ENCODE measurements at places on chromosomes 2 and 18. TPM values are rescaled to one million over a fixed set of nuclear protein-coding genes. Genes with fewer than 3 reads are reported as not detected.

DNA sequence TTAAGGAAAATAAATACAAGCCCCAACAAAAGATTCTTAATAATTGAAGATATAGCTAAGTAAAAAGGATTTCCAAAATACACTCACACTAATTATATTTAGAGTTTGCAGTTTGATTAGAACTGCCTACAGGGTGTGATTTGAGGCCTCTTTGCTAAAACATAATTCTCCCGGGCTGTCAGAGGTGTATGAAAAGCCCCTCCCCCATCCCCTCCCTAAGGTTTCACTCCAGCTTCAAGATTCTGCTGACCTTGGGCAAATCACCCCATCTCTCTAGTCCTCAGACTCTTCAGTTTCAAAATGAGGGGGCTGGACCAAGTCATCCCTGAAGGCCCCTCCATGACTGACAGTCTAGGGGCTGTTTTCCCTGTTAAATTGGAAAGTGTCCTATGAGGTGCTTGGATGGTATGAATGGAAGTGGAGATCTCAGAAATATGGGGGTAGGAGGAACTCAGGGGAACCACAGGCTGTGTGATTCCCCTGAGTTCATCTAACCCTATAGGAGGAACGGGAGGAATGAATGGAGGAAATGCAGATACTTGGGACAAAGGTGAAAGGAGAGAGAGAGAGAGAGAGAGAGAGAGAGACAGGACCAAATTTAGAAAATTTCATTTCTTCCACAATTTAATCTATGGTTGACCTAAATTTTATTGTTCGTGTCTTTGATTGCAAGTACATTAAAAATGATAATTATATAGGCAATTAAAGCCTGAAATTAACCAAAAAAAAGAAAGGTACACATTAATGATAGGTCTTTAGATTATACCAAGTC, 107.5 kb downstream of the SPP2 start:
- no peak for DNase-seq

DNA sequence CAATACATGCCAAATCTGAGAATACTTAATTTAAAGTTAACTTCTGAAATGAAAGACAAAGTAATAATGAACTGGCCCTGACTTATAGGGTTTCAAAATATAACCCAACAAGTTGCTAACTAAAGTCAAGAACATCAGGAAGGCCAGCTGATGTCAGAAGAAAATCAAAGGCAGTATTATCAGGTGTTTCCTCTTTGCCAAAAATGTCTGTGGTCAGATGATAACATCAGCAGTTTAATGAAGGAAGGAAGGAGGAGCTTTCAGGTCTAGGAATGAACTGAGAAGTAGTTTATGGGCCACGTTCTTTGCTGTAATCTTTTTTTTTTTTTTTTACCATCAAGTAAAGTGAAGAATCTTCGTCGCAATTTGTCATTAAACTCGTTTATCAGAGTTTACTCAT, 40.9 kb downstream of the CDH2 start:
- no peak for DNase-seq

- DNase-seq = no peak
Observed at GRCh38 chr2:188360485-188361263, 69.0 kb downstream of the GULP1 start.

- no peak for DNase-seq
Observed at GRCh38 chr2:205617905-205618304, 64.4 kb upstream of the NRP2 start.

DNA sequence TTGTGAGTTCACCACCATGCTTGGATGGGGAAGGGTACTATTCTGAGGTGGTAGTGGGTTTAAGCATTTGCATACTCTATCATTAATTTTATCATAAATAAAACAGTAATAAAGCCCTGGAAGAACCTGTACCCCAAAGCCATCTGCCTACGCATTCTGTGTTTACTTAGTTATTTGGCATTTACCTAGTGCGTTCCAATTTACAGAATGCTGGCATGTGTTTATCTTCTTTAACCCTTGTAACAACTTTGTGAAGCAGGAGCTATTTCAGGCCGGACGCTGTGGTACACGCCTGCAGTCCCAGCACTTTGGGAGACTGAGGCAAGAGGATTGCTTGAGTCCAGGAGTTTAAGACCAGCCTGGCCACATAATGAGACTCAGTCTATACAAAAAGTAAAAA, 17.8 kb upstream of the ODC1 start:
- no peak for DNase-seq

GRCh38 chr2:42854207-42854818, 61.9 kb upstream of the HAAO start:
- no peak for DNase-seq

GRCh38 chr2:39435234-39435633, 1.9 kb downstream of the MAP4K3 start:
- DNase-seq = no peak

GRCh38 chr2:96356889-96357288, 21.3 kb downstream of the NCAPH start:
- DNase-seq = no peak

- no peak for DNase-seq
Observed at GRCh38 chr2:160156100-160156499, 44.0 kb downstream of the ITGB6 start.

DGUOK gene
- 100 TPM for total RNA-seq

TMEM87B gene
- 14.8 TPM for total RNA-seq

SCN9A gene
- 0.07 TPM for total RNA-seq

CFAP65 gene
- total RNA-seq = 0.52 TPM

SP5 gene
- total RNA-seq = 0.98 TPM

ACOXL gene
- 5.5 TPM for total RNA-seq

BCL11A gene
- 0.71 TPM for total RNA-seq
